ENCODE measurements at places on chromosomes 12 and 14.
A peak's percentile ranks its signal among the peaks of the same experiment; 100 is the strongest.

DNA sequence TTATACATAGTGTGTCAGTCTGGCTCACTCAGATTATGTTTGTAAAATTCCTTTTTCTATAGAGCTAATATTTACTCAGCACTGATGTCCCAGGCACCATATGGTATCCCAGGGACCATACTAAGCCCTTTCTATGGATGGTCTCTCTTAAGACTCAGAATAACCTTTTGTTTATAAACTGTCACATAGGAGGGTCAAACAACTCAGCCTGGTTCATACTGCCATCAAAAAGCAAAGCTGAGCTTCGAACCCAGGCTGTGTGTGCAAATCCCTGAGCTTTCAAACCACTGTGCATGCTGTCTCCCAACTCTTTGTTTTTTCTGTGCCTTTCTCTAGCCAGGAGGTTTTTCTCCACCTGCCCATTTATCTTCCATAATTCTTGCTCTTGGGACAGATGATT lies 135.6 kb upstream of the ARHGAP5 start:
- DNase-seq = no peak

DNA sequence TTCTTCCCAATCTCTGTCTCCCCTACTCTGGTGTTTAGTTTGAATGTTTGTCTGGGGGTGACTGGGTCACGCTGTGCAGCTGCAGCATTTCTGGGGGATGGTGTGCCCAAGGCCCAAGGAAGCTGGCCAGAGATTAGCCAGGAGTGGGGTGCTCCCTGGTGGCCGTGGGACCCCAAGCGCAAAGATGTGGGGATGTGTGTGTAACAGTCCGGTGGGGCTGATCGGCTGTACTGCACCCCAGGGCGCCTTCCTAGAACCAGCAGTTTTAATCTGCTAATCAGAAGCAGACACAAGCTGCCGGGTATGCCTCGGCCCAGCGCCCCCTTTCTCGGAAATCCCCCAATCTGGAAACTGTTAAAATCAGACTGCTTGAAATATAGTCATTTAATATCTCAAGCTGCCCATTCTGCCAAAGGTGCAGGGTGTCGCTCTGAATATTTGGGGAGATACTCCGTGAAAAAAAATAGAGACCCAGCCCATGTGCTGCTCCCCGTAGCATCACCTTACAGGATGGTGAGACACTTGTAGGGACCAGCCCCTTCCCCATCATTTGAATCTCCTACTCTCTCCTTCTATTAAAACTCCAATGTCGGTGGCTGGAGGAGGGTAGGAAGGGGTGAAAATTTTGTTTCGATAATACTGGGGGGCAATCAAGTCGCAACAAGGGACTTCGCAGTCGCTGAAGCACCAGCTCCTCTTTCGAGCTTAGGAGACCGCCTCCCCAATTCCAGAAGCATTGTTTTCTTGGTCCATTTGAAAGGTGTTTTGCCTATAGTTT lies 4.3 kb downstream of the HOXC9 start:
- DNase-seq = peak; percentile 31

GRCh38 chr12:81263072-81263471 lies 185.2 kb downstream of the ACSS3 start:
- no peak for DNase-seq

GRCh38 chr12:14828892-14829291 lies 14.4 kb downstream of the ART4 start:
- DNase-seq = no peak

DNA sequence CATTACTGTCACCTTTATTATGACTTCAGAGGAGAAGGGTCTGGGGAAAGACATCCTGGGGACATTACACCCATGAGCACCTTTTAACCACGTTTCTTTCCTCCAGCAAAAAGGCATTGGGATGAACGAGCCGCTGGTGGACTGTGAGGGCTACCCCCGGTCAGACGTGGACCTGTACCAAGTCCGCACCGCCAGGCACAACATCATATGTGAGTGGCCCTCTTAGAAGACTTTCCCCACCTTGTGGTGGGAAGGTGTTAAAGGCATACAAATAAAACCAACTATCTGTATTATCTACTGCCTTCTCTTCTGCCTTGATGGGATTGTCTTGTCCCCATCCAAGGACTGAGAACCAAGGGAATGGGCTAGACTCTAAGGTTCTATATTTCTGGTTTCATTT lies 6.0 kb downstream of the PSMD9 start:
- no peak for DNase-seq

DNA sequence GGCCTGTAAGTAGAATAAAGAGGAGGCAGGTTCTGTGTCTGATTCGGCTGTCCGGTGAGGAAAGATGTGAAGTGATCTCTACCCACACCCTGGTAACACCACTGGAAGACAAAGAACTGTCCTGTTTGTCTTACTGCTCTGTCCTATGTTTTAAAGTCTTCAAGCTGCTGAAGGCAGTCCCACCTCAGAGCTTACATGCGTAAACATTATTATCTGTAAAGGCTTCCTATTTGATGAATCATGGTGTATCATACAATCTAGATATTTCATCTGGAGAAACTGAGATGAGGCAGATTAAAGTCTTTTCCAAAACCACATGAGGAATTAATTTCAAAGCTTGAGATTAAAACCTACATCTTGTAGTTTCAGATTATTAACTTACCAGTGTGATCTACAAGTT lies 427.6 kb downstream of the ZFP36L1 start:
- no peak for DNase-seq

DNA sequence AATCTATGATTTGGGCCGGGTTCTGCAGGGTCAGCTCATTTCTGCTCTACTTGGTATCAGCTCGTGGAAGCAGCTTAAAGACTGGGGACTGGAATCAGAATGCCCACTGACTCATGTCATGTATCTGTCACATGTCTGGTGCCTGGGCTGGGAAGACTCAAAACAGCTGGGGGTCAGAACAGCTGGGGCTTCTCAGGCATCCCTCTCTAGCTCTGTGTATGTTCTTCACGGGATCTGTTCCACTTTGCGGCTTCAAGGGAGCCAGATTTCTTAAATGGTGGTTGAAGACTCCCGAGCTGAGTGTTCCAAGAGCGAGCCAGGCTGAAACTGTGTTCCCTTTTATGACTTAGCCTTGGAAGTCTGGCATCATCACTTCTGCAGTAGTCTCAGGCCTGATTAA lies 11.9 kb downstream of the AEBP2 start:
- DNase-seq = no peak

DNA sequence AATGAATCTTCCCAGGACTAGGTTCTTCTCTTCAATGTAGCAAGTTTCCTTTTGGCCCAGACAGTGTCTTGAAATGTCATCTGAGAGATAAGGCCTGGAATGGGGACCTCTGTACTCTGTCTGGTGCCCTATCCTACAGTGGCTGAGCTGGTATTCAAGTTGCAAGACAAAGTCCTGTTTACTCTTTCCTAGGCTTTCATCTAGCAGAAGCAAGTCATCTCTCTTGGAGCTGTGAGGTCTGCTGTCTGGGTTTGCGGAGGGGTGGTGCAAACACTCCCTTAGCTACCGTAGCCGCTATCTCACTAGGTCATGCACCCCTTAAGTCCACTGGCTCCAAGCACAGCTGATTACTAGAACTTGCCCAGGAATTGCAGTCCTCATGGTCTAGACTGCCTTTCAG lies 149.7 kb upstream of the SLC16A7 start:
- no peak for DNase-seq
